ENCODE measurements at places on chromosomes 12 and 14.

DNA sequence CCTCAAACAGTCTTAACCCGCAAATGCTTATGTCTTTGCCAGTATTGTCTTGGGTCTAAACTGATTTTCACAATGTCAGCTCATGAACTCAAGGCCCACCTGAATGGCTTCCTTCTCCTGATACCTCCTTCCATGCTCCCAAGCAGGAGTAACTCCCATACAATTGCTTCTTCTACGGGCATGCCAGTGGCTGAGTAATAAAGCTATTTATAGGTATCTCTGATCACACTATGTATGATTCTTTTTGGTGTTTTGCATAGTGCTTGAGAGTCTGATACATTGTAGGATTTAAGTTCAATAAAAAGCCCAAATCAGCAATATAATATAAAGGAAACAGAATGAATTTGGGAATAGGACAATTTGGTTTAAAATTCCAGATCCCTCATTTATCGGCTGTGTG lies 235.0 kb upstream of the DCN start:
- no peak for DNase-seq

DNA sequence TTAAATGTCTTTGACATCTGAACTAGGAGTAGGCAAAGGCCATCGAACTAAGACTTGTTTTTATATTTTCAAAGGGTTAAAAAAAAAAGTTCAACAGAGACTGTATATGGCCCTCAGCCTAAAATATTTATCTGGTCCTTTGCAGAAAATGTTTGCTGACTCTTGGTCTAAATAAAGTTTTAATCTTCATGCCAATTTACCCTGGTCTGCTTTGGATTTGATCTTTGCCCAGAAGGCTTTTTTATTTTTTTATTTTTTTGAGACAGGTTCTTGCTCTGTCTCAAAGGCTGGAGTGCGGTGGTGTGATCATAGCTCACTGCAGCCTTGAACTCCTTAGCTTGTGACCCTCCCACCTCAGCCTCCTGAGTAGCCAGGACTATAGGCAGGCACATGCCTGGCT lies 47.1 kb downstream of the SPATS2 start:
- DNase-seq, result no peak

DNA sequence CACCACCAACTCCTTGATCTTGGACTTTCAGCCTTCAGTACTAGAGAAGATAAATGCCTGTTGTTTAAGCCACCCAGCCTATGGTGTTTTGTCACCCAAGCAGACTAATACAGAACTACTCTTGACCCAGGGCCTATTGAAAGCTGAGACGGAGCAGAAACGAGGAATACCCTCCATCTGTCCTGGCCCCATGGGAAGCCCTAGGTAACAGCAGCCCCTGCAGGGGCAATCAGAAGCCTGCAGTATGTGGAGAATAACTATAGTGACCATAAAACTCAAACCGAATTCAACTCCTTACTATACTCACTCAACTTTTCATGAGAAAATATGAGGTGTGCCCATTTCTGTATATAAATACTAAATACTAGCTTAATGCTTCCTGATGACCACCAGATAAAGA lies 307.4 kb downstream of the NUAK1 start:
- DNase-seq, result no peak

- peak; percentile 64 for DNase-seq
These were observed 244.2 kb upstream of the OR4E1 start for GRCh38 chr14:21917699-21918436.

- DNase-seq, result no peak
These were observed 22.9 kb downstream of the VCPKMT start for GRCh38 chr14:50093496-50093895.
